Activated T-cell treated with anti-CD3 and anti-CD28 coated beads, Interleukin-2, amount 50 U/mL, for 72 hours (primary cell): ENCODE measurements at places on chromosomes 6 and 20. TPM values are rescaled to one million over a fixed set of nuclear protein-coding genes. Genes with fewer than 3 reads are reported as not detected.

Gene PDYN
- not detected for total RNA-seq

Gene HEY2
- 0.12 TPM for total RNA-seq

Gene LY6G6C
- 0.67 TPM for total RNA-seq

Gene SCUBE3
- 0.05 TPM for total RNA-seq

Gene GPR63
- total RNA-seq, result 1.8 TPM

Gene FAM229B
- total RNA-seq, result 6.6 TPM

Gene C6orf132
- 0.65 TPM for total RNA-seq

Gene MYMX
- not detected for total RNA-seq

DNA sequence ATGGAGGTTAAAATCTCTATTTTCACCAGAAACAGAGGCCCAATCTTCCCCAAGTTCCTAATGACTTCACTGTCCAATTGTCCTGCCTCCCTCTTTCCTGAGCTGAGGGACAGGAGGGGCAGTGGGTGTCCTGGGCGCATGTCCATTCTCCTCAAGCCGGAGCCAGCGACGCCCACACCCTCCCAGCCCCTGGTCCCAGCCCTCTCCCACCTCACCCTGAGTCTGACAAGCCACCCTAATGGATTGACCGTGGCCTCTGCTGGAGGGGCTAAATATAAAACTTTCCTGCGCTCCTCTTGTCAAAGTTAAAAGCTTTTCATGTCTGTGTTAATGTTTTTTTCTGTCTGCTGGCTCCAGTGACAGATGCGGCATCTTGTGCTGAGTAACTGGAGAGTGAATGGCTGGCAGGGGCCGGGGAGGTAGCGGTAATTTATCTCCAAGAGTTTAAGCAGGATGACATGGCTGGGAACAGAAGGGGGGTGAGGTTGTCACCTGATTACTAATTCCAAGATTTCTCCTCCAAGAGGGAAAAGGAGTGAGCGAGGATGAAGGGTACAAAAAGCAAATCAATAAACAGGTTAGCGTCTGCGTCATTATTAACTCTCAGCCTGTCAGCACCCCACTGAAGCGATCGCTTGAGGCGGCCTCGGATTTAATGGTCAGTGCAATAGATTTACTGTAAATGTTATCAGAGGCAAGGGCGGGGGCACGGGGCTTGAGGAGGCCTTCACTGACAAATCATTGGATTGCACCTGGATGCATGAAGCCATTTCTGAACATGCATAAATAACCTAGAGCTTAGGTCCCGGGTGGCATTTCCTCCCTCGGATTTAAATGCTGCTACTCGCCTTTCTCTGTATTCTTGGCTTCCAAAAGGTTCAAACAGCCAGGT lies 118.1 kb upstream of the MAFB start:
- no peak overlapping the region for H3K27ac ChIP-seq
- no peak for DNase-seq
- H3K36me3 ChIP-seq, result no peaks in the 10 kb centered on the region
- peaks cover 5% of the 10 kb centered on the region for H3K27me3 ChIP-seq
- no peak overlapping the region for H3K4me3 ChIP-seq

DNA sequence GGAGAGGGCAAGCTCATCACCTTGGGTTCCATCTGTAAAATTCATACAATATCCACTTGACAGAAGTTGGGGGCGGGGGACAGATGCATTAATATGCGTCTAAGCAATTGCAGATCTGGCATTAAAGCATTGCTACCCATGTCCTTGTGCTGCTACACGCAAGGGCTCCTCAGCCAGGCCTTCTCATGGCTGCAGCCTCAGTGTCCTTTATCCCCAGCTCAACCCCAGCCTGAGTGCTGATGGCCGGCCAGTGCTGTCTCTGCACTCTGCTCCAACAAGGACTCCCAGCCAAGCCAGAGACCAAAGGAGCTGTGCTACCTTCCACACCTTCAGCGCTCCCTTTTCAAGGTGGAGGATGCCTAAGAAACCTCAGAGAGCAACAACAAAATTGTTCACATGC lies 188.5 kb upstream of the STXBP5 start:
- H3K4me1 ChIP-seq, result peaks cover 10% of the 10 kb centered on the region
- no peaks in the 10 kb centered on the region for H3K27me3 ChIP-seq
- no peak overlapping the region for H3K27ac ChIP-seq

- no peak overlapping the region for H3K27ac ChIP-seq
- no peak overlapping the region for H3K4me3 ChIP-seq
- no peak for DNase-seq
- H3K36me3 ChIP-seq, result no peaks in the 10 kb centered on the region
These were observed 7.5 kb downstream of the FAXC start for GRCh38 chr6:99341862-99342455.

DNA sequence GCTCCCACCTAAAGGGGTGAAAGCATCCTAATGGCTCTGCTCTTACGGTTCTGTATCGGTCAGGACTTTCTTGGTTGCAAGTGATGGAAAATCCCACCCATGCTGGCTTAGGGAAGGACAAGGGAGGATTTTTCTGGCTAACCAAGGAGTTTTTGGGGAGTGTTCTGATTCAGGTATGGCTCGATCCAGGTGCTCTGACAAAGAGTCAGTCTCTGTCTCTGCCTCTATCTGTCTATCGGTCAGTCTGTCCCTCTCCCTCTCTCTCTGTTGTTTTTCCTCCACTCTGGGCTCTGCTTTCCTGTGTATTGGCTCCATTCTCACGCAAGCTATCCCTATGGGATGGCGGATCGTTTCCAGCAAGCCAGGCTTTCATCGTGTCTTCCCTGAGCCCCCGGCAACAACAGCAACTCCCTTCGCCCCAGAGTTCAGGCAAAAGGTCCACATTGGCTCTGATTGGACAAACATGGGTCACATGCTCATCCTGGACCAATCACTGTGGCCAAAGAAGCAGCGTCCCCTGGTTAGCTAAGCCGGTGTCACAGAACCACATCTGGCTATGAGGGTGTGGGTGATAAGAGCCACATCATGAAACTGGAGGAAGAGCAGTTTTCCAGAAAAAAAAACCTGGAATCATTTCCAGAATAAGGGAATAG lies 160.3 kb downstream of the BMP7 start:
- H3K4me3 ChIP-seq, result no peak overlapping the region
- peaks cover 14% of the 10 kb centered on the region for H3K27me3 ChIP-seq
- no peaks in the 10 kb centered on the region for H3K4me1 ChIP-seq
- H3K27ac ChIP-seq, result no peak overlapping the region

DNA sequence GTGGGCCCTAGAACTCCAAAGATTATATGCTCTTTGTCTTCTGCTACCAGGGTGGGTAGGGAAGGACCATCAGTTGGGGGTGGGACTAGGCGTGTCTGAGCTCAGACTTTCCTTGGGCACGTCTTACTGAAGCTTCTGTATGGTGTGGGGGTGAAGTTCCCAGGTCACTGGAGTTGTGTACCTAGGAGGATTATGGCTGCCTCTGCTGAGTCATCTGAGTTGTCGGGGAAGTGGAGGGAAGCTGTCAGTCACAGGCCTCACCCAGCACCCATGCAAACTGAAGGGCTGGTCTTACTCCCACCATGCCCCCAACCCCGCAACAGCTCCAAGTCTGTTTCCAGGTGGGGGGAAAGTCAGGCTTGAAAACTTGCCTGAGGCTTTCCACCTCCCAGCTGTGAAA lies 90.1 kb downstream of the LPA start:
- H3K27ac ChIP-seq, result no peak overlapping the region
- H3K4me3 ChIP-seq, result no peak overlapping the region
- H3K36me3 ChIP-seq, result no peaks in the 10 kb centered on the region
- H3K4me1 ChIP-seq, result no peaks in the 10 kb centered on the region
- DNase-seq, result no peak

- peak overlapping the region; percentile 56 for H3K27ac ChIP-seq
- peaks cover under 1% of the 10 kb centered on the region for H3K4me1 ChIP-seq
- no peak for DNase-seq
- H3K4me3 ChIP-seq, result no peak overlapping the region
These were observed 56.3 kb downstream of the EZR start for GRCh38 chr6:158762787-158763433.

GRCh38 chr20:9087531-9088217 lies 18.8 kb downstream of the PLCB4 start:
- DNase-seq, result no peak
- no peaks in the 10 kb centered on the region for H3K27me3 ChIP-seq
- H3K36me3 ChIP-seq, result no peaks in the 10 kb centered on the region
- no peak overlapping the region for H3K27ac ChIP-seq
- no peaks in the 10 kb centered on the region for H3K4me1 ChIP-seq
- H3K4me3 ChIP-seq, result no peak overlapping the region

- peaks cover 2% of the 10 kb centered on the region for H3K36me3 ChIP-seq
- peaks cover 11% of the 10 kb centered on the region for H3K27me3 ChIP-seq
- no peaks in the 10 kb centered on the region for H3K4me1 ChIP-seq
- H3K27ac ChIP-seq, result no peak overlapping the region
- no peak overlapping the region for H3K4me3 ChIP-seq
These were observed 107.7 kb upstream of the PRND start for GRCh38 chr20:4613718-4614620.

DNA sequence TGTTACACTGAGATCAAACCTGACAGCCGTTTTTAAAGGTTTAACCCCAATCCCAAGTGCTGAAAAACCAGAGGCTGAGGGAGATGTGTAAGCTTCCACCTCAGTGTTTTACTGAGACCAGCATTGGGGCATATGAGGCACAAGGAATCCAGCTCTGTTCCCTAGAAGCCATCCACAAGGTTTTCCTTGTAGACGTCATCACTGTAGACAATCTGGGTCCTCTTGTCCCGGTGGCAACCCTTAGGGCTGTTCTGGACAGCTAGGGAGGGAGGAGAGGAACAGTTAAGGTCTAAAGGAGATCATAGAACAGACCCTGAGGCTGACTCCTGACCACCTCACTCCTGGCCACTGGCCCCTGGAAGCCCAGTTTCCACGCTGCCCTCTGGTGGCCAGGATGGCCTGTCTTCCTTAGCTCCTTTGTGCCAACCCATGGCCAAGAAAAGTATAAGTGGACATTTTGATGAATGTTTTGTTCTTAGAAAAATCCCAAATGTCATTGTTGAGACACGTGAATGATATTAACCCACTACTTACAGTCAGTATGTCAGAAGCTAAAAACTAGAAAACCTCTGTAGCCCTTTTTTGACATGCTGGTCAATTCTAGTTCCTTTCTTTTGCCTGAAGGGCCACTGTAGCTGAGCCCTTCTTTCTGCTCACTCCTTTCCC lies 6.4 kb downstream of the CFB start:
- H3K27me3 ChIP-seq, result peaks cover 10% of the 10 kb centered on the region
- peaks cover 7% of the 10 kb centered on the region for H3K4me1 ChIP-seq
- H3K27ac ChIP-seq, result no peak overlapping the region
- no peak overlapping the region for H3K4me3 ChIP-seq
- H3K36me3 ChIP-seq, result peaks cover 17% of the 10 kb centered on the region

- peak within 1 kb of the TSS; percentile 92 for H3K4me3 ChIP-seq
- DNase-seq, result peak; percentile 92
- H3K27ac ChIP-seq, result peak within 1 kb of the TSS; percentile 93
These were observed at the start of gene RING1 for GRCh38 chr6:33208091-33208967. Gene RING1, plus strand, starts transcription at chr6:33208500. Its CDS starts 323 bp downstream, at chr6:33208823.
